ENCODE measurements at places on chromosomes 1 and 21.

GRCh38 chr1:219555806-219556205, 57.1 kb downstream of the ZC3H11B start:
- DNase-seq, result no peak

GRCh38 chr1:92831368-92831761, 475 bp upstream of the RPL5 start:
- DNase-seq, result no peak

GRCh38 chr21:32641710-32642698, 29.8 kb upstream of the CFAP298 start:
- DNase-seq, result no peak

DNA sequence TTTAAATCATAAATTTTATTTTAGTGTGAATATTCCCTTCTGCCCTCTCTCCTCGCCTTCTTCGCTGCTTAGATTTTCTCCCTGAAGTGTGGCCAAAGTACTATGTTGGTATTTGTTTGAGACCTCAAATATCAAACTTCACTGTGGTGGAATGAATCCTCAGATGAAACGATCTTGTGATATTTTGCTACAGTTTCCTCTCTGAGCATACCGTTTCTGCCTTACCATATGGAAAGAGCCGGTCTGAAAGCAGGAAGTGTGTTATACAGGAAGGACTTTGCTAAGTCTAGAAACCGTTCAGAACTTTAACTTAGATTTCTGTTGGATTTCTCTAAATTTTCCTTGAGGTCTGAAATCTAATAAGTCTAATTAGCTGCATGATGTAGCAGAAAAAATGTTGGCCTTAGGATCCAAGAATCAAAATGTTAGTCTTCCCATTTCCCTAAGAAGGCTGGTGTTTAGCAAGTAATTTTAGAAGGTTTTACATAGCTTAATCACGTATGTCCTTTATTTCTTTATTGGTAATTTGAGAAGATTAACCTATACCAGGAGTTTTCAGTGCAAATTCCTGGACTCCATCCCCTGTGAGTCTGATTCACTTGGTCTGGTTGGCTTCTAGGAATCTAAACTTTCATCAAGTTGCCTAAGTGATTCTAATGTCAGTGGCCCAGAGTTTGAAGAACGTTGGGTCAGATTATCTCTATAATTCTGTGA, 30.7 kb downstream of the SDCCAG8 start:
- DNase-seq, result no peak

DNA sequence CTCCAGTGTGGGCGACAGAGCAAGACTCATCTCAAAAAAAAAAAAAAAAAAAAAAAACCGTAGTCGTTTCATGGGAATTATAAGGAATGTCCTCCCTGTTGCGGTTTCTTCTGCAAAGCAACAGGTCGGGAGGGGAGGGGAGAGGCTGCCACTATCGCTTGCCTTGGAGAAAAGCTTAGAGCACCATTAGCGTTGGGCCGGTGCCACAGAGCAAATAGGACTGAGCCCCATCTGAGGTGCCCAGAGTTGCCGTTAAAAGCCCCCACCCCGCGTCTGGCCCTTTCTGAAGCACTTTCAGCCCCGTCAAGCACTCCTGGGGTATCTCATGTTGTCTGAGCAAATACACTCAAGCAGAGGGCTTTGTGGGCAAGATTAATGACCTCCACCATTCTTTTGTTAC, 2.2 kb downstream of the RIPPLY3 start:
- peak; percentile 92 for DNase-seq

- DNase-seq, result no peak
Measured at GRCh38 chr1:26358411-26359384, 4.8 kb upstream of the CRYBG2 start.

GRCh38 chr1:83641206-83641658, 357.7 kb downstream of the TTLL7 start:
- DNase-seq, result no peak

DNA sequence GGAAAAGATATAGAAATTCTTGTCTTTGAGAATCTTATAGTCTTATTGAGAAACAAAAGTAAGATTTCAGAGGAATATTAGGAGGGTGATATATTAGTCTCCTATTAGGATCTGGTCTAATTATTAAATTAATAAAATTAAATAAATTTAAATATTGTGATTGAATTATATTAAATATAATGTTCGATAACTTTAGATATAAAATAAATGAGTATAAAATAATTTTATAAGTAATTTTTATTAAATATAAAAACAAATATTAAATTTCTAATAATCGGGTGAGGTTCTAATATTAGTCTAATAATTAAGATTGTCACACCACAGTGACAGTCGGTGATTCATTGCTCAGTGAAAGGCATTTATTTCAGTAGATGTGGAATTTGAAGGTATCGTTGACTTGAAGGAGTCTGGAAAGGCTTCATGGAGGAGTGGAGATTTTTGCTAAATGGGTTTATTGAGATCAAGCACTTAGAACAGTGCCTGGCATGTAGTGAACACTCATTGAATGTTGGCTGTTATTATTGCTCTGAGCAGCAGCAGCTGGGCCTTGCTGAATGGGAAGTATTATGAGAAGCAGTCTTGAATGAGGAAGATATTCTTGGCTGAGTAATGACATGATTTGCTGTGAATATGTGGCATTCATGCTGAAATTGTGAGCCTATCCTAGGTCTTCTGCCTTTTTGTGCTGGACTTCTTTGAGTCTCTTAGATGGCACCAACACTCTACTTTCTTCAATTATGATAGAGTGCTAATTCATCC, 74.6 kb downstream of the USP25 start:
- peak; percentile 1 for DNase-seq

DNA sequence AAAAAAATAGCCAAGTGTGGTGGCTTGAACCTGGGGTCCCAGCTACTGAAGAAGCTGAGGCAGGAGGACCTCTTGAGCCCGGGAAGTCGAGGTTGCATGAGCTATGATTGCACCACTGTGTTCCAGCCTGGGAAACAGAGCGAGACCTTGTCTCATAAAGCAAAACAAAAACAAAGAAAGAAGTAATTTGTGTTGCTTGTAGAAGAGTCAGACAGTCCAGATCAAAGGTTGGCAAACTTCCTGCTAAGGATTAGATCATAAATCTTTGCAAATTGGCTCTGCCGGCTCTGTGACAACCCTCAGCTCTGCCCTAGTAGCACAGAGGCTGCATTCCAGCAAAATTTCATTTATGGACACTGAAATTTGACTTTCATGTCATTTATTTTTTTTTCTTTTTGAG, 19.0 kb upstream of the MFN2 start:
- no peak for DNase-seq

DNA sequence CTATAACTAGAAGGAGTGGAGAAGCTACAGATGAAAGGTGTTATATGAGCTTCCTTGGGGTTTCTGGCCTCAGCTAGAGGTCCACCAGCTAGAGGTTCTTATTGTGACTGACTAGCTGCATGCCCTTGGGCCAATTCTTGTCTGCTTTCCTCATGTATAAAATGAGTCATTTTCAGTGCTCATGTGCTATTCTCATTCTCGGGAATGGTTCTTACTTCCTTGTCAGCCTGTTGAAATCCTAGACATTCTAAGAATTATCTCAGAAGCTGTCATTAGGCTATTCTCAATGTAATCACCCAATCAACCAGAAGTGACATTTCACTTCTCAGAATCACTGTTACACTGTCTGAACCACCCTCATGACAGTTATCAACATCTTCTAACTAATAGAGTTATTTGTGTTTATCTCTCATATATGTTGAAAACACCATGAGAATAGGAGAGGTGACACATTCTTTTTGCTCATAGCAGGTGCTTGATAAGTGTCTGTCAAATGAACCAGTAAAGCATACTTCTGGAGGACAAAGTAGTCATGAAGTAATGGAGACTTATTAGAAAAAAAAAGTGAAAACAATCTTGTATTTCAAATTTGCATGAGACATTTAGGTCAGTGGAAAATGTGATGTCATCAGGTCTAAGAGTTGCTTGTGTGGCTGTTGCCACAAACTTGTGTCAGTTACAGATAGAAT, 122.8 kb upstream of the IVNS1ABP start:
- DNase-seq, result no peak

DNA sequence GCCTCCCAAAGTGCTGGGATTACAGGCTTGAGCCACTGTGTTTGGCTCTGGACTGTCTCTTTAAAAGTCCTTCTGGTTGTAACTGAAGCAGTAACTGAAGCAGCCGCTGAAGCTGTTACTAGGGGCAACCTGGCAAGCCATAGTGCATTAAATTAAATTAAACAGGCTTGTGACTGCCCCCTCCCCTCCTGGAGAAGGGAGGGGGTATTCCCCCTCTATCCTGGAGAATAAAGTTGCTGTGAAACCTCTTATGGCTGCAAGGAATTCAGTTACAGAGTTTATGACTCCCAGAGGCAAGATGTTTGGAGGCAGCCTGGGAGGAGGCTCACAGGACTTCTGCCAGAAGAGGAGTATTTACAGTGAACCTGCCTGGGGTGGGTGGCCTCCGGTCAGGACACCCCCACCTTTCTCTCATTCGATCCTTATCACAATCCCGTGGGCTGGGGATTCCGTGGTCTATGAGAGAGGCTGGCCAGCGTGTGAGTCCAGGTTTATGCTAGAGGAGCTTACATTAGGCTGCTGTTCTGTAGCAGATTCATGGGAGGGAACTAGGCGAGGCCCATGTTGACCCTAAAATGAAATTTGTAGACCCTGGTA, 8.3 kb downstream of the TTC22 start:
- no peak for DNase-seq

- no peak for DNase-seq
Measured at GRCh38 chr1:85584264-85584781, 3.8 kb downstream of the CCN1 start.

GRCh38 chr1:192251735-192252134, 65.1 kb upstream of the RGS21 start:
- no peak for DNase-seq

DNA sequence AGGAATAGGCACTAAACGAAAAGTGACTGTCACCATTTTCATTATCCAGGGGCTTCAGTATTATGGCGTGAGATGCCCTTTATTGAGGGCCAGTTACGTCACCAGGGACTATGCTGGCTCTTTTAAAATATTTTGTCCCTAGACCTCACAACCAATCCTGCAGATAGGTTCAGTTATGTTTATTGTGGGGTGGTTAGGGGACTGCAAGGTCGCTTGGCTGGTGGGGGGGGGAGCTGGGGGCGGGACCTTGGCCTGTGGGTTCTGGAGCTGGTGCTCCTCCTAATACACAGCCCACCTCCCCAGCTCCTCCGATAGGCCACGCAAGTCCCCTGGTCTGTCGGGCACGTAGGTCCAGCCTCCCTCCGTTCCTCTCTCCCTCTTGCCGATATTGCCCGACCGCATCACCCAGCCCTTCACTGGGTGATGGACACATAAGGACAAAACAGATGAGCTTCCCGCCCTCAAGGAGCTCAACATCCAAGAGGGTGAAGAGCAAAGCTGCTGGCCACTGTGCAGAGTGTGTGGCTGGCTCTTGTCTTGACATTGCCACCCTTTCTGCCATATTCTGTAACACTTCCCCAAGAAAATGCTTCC, 271.8 kb downstream of the MATN1 start:
- DNase-seq, result no peak

DNA sequence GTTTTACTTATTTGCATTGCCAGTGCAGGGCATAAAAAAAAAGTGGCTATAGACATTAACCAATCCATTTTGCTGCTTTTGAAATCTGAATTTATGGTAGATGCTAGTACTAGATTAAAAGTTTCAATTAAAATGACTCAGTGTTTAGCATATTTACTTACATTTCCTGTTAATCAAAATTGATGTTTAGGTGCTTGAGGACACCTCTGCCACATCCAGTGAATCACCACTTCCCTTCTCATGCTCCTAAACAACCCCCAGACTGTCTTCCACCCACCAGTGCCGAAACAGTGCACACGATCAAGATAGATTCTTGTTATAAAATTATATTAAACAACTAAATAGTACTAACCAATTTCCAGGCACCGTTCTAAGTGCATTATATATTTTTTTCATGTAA, 32.7 kb downstream of the HSD17B7 start:
- DNase-seq, result no peak

GRCh38 chr1:207935166-207935583, 24.2 kb upstream of the CD34 start:
- DNase-seq, result no peak

DNA sequence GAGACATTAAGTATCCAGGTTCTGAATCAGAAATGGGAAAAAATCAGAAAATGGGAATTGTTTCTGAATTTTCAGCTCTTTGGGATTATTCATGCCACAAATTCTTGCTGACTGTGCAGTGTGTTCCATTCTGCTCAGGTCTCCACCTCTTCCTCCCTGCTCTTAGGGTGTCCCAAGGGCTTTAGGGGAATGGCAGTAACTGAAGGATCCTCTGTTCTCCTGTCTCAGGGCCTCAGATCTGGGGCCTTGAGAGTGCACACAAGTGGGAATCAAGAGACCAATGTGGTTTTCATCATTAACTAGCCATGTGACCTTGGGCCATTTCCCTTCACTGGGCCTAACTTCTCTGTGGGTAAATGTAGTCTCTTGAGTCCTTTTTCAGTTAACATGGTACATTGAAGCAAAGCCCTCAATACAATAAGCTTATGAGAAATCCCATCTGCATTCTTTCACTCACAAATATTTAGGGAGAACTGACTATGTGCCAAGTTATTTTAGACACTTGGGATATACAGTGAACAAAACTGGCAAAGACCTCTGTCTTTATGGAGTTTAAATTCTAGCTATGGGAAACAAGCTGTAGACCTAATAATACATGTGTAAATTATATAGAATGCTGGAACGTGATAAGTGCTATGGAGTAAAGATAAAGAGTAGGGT, 75.7 kb upstream of the SPATA6 start:
- no peak for DNase-seq

GRCh38 chr1:204376465-204376864, 16.7 kb upstream of the PLEKHA6 start:
- DNase-seq, result no peak

DNA sequence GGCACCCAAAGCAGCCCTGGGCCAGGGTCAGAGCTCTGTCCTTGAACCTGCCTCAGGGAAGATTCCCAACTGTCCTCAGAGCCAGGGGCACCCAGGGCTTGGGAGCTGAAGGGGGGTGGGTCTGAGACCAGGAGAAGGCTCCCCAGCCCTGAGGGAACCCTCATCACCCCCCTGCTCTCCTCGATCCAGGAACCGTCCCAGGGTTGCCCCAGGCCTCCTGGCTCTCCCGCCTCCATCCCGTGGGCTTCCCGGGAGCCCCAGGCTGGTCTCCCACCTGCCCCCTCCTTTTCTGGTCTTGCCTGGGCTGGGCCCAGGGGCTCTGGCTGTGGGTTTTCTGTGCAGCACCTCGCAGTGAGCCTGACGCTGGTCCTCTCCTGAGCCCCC, 6.7 kb upstream of the SAMD11 start:
- DNase-seq, result no peak

DNA sequence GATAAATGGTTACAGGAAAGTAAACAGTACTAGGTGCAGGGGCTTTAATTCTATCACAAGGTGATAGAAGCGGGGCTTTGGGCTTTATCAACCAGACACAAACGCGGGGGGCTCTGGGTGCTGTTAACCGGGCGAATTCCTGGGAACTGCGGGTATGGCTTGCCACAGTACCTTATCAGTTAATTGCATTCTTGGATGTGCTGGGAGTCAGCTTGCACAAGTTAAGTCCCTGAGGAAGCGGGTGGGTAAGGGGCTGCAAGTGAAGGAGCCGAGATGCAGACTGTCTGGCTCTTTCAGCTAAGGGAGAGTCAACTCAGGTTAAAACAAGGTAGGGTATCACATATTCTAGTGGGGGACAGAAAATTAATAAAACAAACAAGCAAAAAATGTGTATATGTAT, 661 bp downstream of the GBP4 start:
- no peak for DNase-seq

- DNase-seq, result no peak
Measured at GRCh38 chr1:242431786-242432185, 92.7 kb downstream of the PLD5 start.

- DNase-seq, result no peak
Measured at GRCh38 chr1:245971711-245972085, 535.4 kb downstream of the SMYD3 start.
